AG04449 (cell line): ENCODE measurements at places on chromosomes 1 and 21.

DNA sequence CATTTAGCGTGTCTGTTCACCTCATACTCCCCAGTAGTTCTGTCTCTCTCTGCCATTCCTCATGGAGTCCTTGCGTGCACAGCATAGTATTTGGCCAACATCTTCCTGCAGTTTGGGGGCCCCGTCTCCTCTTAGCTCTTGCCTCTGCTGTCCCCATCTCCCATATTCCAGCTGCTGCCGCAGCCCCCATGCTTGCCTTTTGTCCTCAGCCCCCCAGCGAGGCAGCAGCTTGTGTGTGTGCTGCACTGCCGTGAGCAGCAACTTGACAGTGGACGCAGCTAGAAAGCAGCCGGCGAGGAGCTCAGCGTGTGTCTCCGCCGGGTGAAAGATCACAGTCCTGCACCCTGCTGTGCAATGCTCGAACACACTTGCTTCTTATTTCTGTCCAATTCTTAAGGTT lies 164.2 kb upstream of the COL6A1 start:
- no peak for DNase-seq

DNA sequence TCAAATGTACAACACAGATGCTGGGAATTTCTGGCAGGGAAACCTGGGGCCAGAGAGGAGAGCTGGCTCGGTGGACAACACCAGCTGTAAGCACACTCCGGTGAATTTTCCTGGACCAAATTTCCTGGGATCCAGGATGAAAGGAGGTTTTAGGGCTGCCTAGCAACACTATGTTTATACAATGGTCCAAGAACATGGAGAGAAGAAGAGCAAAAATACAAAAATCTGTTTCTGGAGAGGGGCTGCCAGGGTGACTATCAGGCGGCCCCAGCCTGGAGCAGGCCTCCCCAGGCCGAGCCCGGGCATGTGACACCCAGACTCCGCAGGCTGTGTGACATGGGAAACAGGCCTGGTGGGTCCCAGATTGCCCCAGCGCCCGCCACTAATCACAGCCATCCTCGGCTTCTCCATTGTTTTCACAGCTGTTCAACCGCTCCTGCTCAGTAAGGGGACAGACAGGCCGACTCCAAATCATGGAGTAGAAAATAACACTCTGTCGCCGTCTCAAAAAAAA lies 336.0 kb upstream of the NFIA start:
- DNase-seq: no peak

- no peak for DNase-seq
These were observed 14.0 kb downstream of the JUN start for GRCh38 chr1:58769809-58770320.

DNA sequence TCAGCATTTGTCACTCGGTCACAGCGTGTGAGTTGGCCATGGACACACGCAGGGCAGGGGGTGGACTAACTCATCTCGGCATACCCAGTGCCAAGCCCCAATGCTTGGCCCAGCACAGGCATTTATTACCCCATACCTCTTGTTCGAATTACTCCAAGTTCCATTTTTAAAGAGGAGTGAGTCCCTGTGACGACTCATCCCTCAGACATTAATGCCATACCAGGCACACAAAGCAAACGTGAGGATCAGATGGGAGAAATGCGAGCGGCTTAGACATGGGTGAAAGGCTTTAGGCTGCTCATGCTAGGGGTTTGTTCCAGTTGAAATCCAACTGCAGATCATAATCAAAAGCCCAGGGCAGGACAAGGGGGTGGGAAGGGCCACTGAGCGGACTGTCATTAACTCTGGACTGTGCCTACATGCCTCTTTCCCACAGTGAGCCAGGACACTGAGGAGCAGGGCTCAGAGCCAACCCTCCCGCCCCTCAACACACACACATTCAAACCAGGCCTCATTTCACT lies 118.5 kb upstream of the NGF start:
- no peak for DNase-seq

- DNase-seq: peak; percentile 26
These were observed 60.4 kb upstream of the TNFSF4 start for GRCh38 chr1:173267453-173267945.

DNA sequence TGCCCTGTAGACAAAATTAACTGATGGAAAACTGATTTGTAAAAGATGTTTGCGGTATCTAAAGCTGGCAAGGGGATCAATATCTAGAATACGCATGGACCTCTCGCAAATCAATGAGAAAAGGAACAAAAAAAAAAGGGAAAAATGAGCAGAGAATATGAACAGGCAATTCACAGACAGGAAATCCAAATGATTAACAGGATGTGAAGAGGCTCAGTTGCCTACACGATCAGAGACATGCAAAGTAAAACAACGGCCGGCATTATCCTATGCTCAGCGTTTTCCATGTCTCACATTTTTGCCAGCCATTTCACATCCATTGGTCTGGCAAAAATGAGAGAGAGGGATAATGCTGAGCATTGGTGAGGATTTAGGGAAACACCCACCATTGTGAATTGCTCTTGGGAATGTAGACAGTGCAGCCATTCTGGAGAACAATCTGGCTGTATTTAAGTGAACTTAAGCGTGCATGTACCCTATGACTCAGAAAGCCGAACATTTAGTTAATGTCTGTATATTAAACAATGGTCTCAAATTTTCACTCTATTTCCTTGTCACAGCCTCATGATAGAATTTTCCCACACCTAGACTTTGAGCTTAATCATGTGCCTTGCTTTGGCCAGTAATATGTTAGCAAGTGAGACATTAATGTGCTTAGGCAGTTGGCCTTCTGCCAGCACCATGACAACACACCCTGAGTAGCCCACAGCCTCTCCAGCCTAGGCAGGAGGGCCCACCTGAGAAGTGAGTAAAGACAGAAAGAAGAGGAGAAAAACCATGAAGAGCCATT lies 61.0 kb upstream of the NBPF3 start:
- no peak for DNase-seq

GRCh38 chr1:205504311-205505075 lies at the start of gene CDK18:
CDK18 (plus strand) TSS chr1:205504669; CDS start chr1:205523168, 18,499 bp downstream.
- no peak for DNase-seq

- no peak for DNase-seq
These were observed 4.5 kb upstream of the CRABP2 start for GRCh38 chr1:156709757-156710489.

DNA sequence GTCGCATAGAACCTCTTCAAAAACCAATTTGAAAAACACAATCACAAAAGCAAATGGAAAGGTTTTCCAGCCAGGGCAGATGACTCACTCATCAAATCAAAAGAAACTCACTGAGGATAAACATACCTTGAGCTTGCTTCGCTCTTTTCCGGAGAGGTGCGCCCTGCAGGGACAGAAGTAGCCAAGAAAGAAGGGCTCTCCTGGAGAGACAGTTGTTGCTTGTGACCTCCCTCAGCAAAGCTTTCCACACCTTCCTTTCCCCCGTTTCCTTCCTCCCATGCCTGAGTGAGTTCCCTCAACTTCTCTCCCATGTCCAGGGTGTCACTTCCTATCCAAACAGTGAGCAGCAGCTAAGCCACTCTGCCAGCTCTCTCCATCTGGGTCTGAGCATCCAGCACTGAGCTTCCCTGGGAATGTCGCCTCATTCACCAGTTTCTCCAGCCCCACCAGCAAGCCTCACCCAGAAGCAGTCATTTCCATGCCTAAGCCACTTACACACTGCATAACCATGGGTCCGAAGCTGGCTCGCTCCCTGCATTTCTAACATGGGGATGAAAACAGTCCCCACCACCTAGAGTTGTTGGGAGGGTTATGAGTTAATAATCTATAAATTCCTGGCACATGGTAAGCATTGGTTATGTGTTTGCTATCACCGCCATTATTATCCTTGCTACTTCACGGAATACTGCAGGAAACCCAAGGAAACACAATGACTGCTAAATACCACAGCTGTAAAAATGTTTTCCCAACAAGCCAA lies 75.0 kb downstream of the PTPN14 start:
- DNase-seq: no peak
